ENCODE measurements at places on chromosomes 2 and 18.

DNA sequence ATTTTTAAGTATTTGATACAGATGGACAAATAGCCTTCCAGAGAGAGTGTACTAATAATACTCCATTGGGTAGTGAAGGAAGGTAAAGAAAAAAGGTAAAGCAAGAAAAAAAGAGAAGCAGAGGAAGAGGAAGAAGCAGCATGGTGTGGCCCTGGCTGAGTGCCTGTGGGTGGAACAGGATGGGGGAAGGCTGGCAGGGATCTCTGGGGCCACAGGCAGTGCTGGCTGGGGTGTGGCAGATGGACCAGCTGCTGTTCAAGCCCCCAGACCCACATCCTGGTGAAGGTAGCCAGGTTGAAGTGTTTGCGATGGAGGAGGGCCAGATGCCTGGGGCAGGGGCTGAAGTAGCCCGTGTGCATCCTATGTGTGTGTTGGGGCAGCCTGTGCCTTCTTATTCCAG, 79.0 kb downstream of the DYSF start:
- no peak for DNase-seq

DNA sequence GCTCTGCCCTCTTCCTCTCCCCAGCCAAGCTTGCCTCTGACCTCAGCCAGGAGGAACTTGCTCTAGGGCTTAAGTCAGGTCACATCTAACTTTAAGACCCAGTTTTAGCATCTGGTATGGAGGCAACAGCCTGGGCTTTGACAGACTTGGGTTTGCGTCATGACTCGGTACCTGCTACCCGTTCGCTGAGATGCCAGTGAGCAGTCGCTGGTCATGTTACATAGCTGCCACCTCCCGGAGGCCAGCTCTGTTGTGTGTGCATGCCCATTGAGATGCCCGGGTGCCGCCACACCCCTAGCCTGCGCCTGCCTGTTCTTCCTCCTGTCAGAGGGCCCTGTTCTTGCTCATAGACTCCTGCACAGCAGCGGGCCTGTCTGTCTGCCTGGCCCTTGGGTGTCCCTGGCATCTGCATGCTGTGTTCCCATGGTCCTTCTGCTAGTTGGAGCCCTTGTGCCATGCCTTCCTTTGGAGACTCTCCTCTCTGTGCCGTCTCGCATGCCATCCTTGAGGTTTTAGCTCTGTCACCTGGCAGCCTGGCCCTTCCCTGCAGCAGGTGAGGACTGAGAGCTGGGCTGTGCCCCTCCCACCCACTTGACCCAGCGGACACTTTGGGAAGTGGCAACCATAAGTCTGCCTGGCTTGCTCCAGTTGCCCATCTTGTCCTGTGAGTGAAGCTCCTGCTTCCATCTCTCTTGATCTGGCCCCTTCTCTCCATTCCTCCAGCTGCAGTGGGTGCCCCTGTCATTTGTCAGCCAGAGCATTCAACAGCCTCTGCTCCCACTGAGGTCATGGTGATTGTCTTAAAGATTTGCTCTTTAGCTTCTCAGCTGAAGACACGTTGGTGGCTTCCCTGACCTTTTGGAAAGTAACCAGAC, 24.9 kb downstream of the ASAP2 start:
- DNase-seq: no peak
- peaks cover 75% of the 10 kb centered on the region for H3K4me1 ChIP-seq
- H3K36me3 ChIP-seq: no peaks in the 10 kb centered on the region

DNA sequence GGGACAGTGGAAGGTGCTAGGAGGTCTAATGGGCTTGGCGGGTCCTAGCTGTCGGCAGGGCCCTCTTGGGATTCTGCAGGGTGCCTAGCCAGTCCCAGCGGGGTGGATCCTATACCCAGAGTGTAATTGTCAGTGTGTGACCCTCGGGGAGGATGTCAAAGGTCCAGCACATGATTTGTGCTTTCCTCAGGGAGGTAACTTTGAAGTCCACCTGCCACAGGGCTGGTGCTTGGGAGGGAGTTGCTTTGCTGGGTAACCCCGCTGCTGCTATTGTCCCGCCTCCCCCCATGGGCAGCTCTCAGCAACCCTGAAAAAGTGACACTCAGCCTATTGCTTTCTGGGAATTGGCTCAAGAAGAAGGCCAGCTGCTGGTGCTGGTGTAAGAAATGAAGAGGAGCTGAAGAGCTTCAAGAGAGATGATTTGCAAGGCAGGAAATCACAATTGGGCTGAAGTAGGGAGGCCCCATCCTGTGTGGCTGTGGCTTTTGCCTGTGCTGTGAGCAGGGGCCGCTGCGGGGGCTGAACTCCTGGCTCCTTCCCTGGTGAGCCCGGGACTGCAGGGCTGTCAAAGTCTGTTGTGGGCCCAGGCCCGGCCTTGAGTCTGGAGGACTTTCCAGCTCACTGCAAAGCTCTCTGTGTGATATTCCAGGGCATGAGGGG, 36.4 kb downstream of the EMILIN2 start:
- no peak overlapping the region for H3K27ac ChIP-seq
- H3K4me1 ChIP-seq: no peaks in the 10 kb centered on the region
- no peaks in the 10 kb centered on the region for H3K27me3 ChIP-seq
- no peak overlapping the region for H3K4me3 ChIP-seq
- peaks cover 3% of the 10 kb centered on the region for H3K36me3 ChIP-seq

- no peaks in the 10 kb centered on the region for H3K27me3 ChIP-seq
- no peaks in the 10 kb centered on the region for H3K36me3 ChIP-seq
- peak overlapping the region; percentile 26 for H3K27ac ChIP-seq
- no peak for DNase-seq
- peaks cover 7% of the 10 kb centered on the region for H3K4me1 ChIP-seq
Observed at GRCh38 chr2:106160786-106161261, 33.3 kb downstream of the UXS1 start.

- no peaks in the 10 kb centered on the region for H3K27me3 ChIP-seq
- no peak overlapping the region for H3K4me3 ChIP-seq
- H3K27ac ChIP-seq: no peak overlapping the region
- H3K36me3 ChIP-seq: no peaks in the 10 kb centered on the region
Observed at GRCh38 chr2:74696829-74697228, 42.8 kb downstream of the SEMA4F start.

DNA sequence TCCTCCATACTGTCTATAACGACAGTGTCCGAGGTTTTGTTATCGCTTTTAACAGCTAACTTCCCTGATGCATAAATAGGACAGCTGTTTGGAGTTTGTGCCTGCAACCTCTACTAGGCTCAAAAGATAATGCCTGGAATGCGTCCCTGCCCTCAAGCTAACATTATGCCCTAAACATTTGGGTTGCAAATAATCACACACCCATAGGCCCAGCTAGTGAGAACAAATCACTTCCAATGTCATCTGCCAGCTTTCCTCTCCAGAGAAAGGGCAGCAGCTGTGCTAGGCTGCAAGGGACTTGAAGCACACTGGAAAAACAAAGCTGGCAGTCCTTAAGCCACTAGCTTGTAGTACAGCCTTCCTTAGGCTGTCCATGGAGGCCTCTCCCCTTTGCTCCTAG, 201.8 kb upstream of the LYPD1 start:
- H3K27ac ChIP-seq: no peak overlapping the region
- no peaks in the 10 kb centered on the region for H3K4me1 ChIP-seq
- no peak for DNase-seq
- H3K27me3 ChIP-seq: no peaks in the 10 kb centered on the region

GRCh38 chr2:230925443-230925878, 419 bp upstream of the GPR55 start:
- no peak overlapping the region for H3K27ac ChIP-seq
- no peak for DNase-seq
- H3K36me3 ChIP-seq: no peaks in the 10 kb centered on the region
- H3K4me1 ChIP-seq: no peaks in the 10 kb centered on the region

DNA sequence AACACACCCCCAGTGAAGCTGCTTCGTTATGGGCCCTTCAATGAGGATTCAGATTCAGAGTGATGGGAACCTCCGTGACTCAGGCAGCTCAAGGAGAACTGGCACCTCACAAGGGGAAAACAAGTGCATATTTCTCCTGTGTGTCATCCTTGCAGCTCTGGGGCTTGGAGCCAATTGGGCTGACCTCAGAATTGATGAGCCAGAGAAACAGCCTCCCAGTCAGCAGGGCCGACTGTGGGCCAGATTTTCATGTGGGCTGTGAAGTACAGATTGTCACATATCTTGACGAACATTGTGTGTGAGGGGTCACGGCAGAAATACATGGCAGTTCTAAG, 189.6 kb upstream of the SP5 start:
- H3K4me1 ChIP-seq: peaks cover 22% of the 10 kb centered on the region
- no peaks in the 10 kb centered on the region for H3K36me3 ChIP-seq
- DNase-seq: no peak
- H3K27me3 ChIP-seq: no peaks in the 10 kb centered on the region
- no peak overlapping the region for H3K27ac ChIP-seq

GRCh38 chr18:44826418-44827259, 146.0 kb downstream of the SETBP1 start:
- H3K27me3 ChIP-seq: no peaks in the 10 kb centered on the region
- no peak overlapping the region for H3K4me3 ChIP-seq
- H3K36me3 ChIP-seq: no peaks in the 10 kb centered on the region
- peak overlapping the region; percentile 63 for H3K27ac ChIP-seq
- DNase-seq: peak; percentile 78
- peaks cover 21% of the 10 kb centered on the region for H3K4me1 ChIP-seq

- H3K4me3 ChIP-seq: no peak overlapping the region
- no peaks in the 10 kb centered on the region for H3K36me3 ChIP-seq
Observed at GRCh38 chr2:48474574-48475298, 55.2 kb upstream of the STON1 start.

GRCh38 chr18:24936691-24937090, 415.3 kb downstream of the ZNF521 start:
- no peak overlapping the region for H3K4me3 ChIP-seq
- no peak for DNase-seq
- H3K4me1 ChIP-seq: no peaks in the 10 kb centered on the region
- H3K27ac ChIP-seq: no peak overlapping the region
- H3K36me3 ChIP-seq: no peaks in the 10 kb centered on the region
- no peaks in the 10 kb centered on the region for H3K27me3 ChIP-seq

- peaks cover 16% of the 10 kb centered on the region for H3K4me1 ChIP-seq
- peak; percentile 96 for DNase-seq
- H3K4me3 ChIP-seq: peak within 1 kb of the TSS; percentile 70
Observed at GRCh38 chr18:70205421-70206397, at the start of gene RTTN. Gene RTTN (minus strand): TSS chr18:70205687. CDS start chr18:70205658, 29 bp downstream.

DNA sequence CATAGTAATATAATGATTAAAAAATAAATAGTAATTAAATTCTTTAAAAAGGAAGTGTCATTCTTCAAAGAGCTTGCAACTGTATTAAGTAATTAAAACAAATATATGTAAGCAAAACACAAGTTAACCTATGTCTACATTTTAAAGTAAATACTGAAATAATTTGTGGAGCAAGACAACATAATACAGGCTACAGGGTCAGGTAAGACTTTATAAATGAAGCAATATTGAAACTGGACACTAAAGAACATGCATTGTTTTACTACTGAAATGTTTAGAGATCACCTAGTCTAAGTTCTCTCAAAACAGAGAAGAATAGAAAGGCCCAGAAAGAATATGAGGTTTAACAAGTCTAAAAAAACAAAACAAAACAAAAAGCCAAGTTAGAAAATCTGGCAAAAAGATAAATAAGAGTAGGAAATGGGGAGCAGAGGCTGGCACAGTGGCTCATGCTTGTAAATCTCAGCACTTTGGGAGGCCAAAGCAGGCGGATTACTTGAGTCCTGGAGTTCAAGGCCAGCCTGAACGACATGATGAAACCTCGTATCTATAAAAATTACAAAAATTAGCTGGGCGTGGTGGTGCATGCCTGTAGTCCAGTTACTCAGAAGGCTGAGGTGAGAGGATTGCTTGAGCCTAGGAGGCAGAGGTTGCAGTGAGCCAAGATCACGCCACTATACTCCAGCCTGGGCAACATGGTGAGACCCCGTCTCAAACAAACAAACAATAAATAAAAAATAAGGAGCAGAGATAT, 34.4 kb downstream of the VPS54 start:
- H3K27ac ChIP-seq: peak overlapping the region; percentile 51
- peaks cover 14% of the 10 kb centered on the region for H3K4me1 ChIP-seq
- H3K4me3 ChIP-seq: no peak overlapping the region
- no peaks in the 10 kb centered on the region for H3K36me3 ChIP-seq
- H3K27me3 ChIP-seq: no peaks in the 10 kb centered on the region

DNA sequence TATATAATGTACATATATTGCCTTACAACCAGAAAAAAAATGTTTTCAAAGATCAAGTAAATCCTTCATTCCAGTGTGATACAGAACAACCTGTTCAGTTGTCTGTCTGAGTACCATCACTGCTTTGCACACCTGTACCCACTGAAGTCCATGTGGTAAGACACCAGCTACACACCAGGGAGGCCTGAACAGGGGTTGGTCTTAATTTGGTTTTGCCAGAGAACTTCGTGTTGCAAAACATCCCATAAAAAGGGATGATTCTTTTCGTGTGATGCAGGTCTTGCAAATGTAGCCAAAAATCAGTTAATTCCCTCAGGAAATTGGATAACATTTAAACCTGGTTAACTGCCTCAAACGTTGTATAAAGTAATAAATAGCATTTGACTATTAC, 73.7 kb upstream of the SLC1A4 start:
- no peak overlapping the region for H3K4me3 ChIP-seq
- no peaks in the 10 kb centered on the region for H3K27me3 ChIP-seq
- H3K27ac ChIP-seq: no peak overlapping the region
- no peaks in the 10 kb centered on the region for H3K36me3 ChIP-seq

- peak overlapping the region; percentile 38 for H3K27ac ChIP-seq
- no peak for DNase-seq
- H3K4me3 ChIP-seq: no peak overlapping the region
- H3K36me3 ChIP-seq: no peaks in the 10 kb centered on the region
Observed at GRCh38 chr2:160224060-160224459, 24.0 kb upstream of the ITGB6 start.

DNA sequence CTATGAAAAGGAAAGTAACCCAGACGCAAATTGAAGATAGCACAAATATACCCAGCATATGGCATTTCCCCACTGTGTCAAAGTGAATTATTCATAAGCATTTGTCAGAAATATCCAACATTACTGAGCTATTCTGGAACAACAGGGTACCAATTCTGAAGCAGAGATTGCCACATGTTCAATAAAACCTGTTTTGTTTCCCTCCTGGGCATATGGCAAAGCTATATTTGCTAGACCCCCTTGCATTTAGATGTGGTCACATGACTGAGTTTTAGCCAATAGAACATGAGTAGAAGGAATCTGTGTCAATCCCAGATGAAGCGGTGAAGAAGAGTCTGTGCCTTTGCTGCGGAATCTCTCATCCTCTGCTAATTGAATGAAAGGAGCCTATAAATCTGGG, 296.4 kb upstream of the DLGAP1 start:
- H3K36me3 ChIP-seq: no peaks in the 10 kb centered on the region
- no peaks in the 10 kb centered on the region for H3K4me1 ChIP-seq
- DNase-seq: no peak

GRCh38 chr2:101036562-101036961, 34.5 kb downstream of the RPL31 start:
- H3K4me1 ChIP-seq: peaks cover 34% of the 10 kb centered on the region
- H3K27me3 ChIP-seq: no peaks in the 10 kb centered on the region
- DNase-seq: no peak
- H3K36me3 ChIP-seq: peaks cover 81% of the 10 kb centered on the region
